ENCODE measurements at places on chromosomes 5 and 9.

- no peak for DNase-seq
Measured at GRCh38 chr5:151571270-151572173, 19.6 kb downstream of the FAT2 start.

DNA sequence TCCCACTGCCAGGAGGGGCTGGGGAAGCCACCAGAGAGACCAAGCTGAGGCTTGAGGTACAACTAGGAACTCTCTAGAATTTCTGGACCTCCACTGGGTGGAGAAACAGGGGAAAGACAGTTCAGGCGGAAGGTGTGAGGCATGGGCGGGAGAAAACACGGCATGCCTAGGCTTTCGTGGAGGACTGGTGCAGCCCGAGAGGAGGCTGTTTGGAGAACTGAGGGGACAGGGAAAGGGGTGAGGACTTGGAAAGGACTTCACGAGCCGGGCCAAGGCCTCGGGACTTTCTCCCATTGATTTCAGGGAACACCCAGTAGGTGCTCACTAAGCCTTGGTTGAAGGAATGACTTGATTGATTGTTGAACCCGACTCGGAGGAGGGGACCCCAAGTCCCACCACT is 9.5 kb upstream of the ADGRD2 start:
- no peak for DNase-seq

DNA sequence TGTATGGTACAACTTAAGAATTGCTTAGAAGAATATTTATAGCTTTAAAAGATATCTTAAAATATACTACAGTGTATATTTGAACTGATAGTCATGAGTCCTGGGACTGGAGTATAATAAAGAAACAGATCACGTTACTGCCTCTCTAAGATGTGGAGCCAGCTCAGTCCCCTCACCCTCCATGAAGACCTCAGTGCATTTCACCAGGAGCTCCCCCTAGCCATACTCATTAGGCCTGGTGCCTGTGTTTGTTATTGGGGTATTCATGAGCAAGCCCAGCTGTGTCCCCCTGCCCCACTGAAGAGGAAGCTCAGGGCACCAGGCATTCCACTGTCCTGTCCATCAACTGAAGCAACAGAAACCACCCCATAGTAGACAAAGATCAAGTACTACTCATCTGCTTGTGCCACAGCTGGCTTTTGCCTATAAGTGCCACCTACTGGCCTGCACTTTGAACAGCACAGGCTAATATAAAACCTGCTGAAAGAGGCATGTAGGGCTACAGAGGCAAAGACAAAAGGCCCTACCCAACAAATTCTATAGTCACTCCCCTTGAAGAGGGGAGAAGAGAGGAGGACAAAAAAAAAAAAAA is 850.2 kb upstream of the NUDT12 start:
- peak; percentile 45 for DNase-seq

GRCh38 chr9:91071184-91071990 is 269.8 kb downstream of the SYK start:
- DNase-seq: peak; percentile 65

DNA sequence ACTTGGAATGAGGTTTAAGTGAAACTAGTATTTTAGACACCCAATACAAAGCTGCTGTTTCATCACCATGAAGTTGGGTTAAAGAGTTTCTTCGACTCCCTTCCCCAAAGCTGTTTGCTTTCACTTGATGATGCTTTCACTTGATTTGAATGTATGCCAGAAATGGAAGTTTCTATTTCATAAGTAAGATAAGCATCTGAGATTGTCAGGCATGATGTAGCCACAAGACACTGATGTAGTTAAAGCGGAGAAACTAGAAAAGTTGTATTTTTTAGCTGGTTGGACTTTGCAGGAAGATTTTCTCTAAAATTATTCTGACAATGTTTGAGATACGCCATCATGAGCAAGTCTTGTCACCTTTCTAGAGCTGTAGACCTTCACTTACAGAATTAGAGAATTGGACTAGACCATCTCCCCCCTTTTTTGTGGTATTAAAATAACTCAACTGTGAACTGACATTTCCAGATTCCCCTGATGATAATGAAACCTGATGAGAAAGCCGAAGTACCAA is 20.0 kb downstream of the MOCS2 start:
- no peak for DNase-seq

GRCh38 chr5:180339583-180340183 is 13.5 kb downstream of the GFPT2 start:
- DNase-seq: no peak

GRCh38 chr9:134566196-134566847 is 75.3 kb upstream of the COL5A1 start:
- DNase-seq: no peak

DNA sequence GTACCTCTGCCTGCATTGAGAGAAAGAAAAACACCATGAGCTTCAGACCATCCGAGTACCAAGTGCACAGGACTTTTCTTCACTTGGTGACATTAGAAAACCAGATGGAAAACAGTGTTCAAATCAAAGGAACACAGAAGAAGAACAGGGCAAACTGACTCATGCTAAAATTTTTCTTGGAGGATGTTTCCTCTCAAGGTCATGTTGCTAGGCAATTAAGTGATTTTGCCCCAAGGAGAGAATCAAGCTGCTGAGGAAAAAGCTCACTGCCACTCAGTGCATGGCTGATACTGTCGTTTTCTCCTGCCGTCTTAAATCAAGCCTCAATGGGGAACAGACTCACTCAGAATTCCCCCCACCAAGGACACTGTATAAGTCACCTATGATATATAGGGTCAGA is 57.9 kb upstream of the SIMC1 start:
- DNase-seq: peak; percentile 17

GRCh38 chr9:96100385-96101300 is 201.3 kb downstream of the HSD17B3 start:
- DNase-seq: peak; percentile 43

DNA sequence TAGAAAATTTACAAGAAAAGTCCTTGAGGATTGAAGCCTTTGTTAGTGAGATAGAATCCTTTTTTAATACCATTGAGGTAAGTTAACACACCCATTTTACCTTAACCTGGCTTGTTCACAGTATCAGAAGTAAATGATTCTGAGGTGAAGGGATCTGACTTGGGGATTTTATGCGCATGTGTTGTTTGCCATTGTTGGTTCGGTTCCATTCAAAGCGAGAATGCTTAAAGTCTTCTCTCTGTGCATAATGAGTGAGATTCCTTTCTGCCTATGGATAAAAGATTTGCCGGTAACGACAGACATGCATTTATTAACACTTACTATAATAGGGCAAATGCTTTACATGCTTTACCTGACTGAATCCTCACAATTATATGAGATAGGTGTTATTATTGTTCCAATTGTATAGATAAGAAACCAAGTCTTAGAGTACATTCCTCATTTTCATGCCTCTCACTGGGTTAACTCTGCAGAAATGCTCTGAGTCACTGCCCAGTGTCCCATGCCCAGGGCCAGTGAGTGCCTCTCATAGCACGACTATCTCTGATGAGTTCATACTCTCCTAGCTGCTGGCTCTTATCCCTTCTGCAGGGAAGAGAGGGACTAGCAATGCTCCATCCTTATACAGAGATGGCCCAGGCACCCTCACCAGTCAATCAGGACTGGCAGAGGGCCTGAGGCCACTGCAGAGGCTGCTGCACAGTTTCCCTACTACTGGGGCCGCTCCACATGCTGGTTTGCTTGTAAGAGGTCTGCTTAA is 54.4 kb downstream of the CMYA5 start:
- peak; percentile 59 for DNase-seq

DNA sequence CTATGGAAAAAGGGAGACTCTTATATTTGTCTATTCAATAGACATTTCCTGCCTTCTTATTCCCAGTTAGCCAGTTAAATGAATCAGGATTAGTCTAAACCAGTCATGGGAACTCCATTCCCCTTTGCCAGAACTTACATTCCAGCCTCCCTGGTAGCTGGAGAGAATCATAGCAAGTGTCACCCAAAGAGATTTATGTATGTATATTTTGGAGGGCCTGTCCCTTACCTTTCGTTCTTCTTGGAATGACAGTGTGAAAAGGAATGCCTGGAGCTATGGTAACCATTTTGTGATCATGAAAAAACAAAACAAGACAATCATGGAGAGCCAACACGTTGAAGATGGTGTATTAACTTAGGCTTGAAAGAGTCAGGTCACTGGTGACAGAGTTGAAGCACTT is 627.7 kb downstream of the CCDC171 start:
- DNase-seq: peak; percentile 42

DNA sequence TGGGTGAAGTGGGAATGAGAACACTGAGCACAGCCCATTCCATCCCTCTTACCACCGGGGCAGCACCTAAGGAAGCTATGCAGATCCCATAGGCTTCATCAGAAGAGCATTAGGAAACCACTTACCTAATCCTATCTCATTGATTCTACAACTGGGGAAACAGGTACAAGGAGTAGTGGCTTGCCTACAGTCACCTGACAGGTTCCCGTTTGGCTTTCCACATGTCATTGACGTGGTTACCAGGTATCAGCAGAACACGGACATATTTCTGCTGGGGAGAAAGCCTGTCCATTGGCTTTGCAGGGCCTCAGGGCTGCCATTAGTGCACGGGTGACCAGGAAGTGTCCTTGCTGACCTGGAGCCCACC is 11.3 kb downstream of the AFAP1L1 start:
- no peak for DNase-seq

DNA sequence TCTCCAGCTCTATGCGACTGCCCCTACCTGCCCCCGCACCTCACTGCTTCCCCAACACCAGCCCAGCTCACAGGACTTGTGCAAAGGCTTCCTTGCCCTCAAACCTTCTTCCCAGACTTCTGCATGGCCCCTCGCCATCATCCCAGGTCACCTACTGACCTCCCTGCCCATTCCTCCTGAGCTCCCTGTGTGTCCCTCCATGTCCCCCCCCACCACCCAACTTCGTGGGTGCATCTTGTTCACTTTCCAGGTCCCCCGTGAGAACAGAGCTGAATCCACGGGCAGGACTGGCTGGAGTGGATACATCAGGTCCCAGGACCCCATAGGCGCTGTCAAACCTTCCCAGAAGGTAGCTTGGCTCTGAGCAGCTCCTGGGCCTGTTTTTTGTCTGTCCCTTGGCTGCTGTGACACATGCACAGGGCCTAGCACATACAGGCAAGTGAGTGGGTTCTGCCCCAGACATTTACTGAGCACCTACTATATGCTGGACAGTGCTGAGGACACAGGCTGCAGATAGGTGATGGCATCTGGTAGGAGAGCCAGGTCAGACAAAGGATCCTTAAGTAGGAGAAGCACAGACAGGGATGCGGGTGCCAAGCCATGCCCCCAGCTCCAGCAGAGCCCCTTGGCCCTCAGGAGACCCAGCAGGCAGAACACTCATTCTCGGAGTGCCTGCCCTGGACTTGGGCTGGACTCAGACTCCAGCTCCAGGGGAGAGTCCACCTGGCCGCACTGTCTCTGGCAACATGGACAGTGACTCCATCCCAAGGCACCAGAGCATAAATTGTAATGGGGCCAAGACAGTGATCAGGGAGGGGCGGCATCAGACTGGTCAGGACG is 15.0 kb downstream of the NINJ1 start:
- DNase-seq: no peak

- DNase-seq: peak; percentile 66
Measured at GRCh38 chr9:17600962-17601593, 22.2 kb downstream of the SH3GL2 start.

DNA sequence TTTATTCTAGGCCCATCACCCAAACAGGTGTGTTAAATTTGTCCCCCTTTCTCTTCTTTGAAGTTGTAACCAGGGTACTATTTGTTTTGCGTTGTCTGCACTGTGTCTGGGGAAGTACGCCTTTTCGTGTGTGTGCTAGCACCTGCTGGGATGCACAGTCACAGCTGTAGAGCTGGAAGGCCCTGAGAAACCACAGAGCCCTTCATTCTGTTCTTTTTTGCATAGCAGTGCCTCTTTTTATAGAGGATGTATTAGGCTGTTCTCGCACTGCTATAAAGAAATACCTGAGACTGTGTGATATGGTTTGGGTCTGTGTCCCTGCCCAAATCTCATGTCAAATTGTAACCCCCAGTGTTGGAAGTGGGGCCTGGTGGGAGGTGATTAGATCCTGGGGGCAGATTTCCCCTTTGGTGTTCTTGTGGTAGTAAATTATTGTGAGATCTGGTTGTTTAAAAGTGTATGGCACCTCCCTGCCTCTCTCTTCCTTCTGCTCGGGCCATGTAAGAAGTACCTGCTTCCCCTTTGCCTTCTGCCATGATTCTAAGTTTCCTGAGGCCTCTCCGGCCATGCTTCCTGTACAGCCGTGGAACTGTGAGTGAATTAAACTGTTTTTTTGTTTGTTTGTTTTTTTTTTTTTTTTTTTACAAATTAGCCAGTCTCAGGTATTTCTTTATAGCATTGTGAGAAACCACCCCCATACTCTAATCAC is 14.0 kb downstream of the SEC61B start:
- DNase-seq: no peak

- DNase-seq: peak; percentile 44
Measured at GRCh38 chr5:173853370-173854131, 34.6 kb upstream of the CPEB4 start.

DNA sequence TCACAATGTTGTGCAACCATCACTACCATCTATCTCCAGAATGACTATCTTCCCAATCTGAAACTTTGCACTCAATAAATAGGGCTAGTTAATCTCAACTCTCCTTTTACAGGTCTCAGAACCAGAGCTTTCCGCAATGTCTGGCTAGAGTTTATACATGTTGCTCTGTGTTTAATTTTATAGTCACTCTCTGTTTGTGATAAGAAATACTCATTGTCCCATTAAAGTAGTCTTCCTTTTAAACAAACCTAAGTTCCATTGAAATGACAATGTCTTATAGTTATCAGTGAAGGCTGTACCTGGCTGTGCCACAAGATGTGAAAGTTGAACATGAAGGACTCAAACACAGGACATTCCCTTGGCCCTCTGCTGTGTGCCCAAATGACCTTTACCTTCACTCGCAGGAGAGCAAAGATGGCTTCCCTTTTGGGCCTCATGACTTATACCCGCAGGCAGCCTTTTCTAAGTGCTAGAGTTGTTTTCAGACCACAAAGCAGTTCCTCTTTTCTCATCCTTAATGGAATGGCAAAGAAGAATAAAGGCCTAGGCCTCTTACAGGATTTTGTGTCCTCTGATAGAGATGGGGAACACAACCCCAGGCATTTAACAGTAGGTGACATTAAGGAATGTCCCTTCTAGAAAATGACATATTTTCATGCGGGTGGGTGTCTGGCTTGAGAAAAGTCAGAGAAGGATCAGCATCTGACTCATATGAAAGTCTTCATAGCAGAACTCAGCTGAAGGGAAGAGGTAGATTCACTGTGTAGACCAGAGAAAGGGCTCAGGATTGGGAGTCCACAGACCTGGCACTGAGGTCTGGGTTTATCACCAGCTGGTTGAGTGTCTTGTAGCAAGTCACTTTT is 69.6 kb upstream of the ATP10B start:
- DNase-seq: no peak

DNA sequence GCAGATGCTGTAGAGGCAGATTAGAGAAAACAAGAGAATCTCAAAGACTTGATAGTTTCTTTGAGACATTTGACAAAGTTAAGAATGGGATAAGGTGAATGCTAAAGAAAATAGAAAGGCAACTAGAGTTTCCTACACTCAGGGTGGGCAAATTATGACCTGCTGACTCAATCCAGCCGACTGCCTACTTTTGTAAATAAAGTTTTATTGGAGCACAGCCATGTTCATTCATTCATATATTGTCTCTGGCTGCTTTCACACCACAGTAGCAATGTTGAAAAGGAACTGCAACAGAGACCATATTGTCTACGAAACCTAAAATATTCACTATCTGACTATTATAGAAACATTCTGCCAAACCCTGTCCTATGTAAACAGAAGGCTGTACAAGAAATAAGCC is 37.6 kb upstream of the TARS1 start:
- DNase-seq: peak; percentile 16

- DNase-seq: no peak
Measured at GRCh38 chr9:130590305-130590704, 10.9 kb downstream of the FUBP3 start.

Data from astrocyte of the hippocampus (primary cell).